Activated naive CD8-positive, alpha-beta T cell treated with anti-CD3 and anti-CD28 coated beads, Interleukin-2, amount 50 U/mL, for 16 hours (primary cell): ENCODE measurements at places on chromosomes 4 and X.

GRCh38 chrX:98380556-98380955 lies 1496.8 kb downstream of the RPA4 start:
- no peak for DNase-seq

- no peak for DNase-seq
Measured at GRCh38 chr4:22688236-22688635, 4.5 kb upstream of the GBA3 start.

DNA sequence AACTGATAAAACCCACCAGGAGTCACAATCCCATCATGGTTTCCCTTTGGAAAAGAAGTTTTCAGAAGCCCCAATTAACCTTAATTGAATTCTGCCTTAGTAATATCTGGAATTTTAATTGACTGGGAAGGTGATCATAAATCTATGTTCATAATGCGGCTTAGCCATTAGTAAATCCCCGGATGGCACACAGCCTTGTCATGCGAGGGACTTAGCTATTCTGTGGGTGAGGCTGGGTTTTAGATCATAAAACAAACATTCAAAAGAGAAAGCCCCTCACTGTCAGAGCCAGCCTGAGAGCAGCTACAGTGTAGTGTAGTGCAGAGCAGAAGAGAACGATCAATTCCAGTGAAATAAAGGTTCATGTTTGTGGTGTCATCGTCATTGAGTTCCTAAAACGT lies 124.0 kb upstream of the NOCT start:
- DNase-seq, result no peak

DNA sequence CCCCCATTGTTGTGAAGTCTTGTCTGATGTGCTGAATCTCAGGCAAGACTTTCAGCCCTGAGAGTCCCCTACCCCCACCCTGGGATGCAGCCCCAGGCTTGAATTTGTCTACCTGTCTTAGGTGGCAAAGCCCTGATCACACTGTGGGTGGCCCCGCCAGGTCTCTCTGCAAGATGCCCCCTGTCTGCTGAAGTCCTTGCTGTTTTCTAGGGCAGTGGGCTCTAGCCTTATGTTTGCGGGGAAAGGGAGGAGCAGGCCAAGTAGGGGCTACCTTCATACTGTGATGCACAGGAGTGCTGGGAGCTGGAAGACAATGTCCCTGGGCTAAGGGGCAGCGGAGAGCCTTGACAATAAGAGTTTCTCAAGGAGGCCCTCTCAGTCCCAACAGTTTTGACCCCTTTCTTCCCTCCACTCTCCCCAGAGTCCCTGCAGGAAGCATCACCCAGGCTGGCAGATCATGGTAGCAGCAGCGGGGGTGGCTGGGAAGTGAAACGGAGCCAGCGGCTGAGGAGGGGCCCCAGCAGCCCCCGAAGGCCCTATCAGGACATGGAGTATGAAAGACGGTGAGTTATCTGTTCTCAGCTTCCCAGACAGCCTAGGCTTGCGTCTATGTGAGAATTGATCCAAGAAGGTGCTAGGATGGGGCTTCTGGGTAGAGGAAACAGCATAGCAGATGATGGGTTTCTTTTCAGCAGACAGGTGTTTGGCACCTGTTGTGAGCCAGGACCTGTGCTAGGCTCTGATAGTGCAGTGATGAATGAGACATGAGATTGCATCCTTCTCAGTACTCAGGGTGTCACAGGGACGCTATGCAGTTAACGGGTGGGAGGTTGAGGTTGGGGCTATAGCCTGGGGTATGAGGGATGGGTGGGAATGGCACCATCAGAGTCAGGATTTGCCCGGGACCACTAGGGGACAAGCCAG lies 2.2 kb downstream of the RBM10 start:
- DNase-seq, result no peak

DNA sequence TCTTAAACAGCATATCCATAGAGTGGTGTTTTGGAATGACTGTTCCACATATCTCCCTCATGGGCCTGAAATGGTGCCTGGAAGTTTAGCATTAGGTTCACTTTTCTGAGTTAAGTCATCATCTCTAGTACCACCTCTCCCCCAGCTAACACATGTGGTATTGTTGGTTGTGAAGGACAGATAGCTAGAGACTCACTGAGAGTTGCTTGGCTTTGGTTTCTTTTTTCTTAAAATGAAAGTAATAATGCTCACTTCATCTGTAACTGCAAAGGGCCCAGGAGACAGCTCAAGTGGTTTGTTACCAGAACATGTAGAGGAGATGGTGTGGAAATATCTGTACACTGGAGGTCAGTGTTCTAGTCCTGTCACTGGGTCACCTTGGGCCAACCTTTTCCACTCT lies 90.9 kb downstream of the EFNB1 start:
- no peak for DNase-seq

- no peak for DNase-seq
Measured at GRCh38 chr4:135238940-135239339, 1037.4 kb upstream of the PABPC4L start.
